ENCODE measurements at places on chromosomes 16 and 17. TPM values are rescaled to one million over a fixed set of nuclear protein-coding genes. Genes with fewer than 3 reads are reported as not detected.

The SOST gene
- not detected for total RNA-seq

The MFSD11 gene
- 27.7 TPM for total RNA-seq

The NPW gene
- 0.33 TPM for total RNA-seq

The CA5A gene
- total RNA-seq = not detected

The GRB2 gene
- 87.1 TPM for total RNA-seq

The CRYBA1 gene
- total RNA-seq = not detected

The ZFP3 gene
- total RNA-seq = 1.7 TPM
